ENCODE measurements at places on chromosomes 6 and 20.

GRCh38 chr6:95244751-95245150 is 332.6 kb upstream of the MANEA start:
- DNase-seq = no peak

DNA sequence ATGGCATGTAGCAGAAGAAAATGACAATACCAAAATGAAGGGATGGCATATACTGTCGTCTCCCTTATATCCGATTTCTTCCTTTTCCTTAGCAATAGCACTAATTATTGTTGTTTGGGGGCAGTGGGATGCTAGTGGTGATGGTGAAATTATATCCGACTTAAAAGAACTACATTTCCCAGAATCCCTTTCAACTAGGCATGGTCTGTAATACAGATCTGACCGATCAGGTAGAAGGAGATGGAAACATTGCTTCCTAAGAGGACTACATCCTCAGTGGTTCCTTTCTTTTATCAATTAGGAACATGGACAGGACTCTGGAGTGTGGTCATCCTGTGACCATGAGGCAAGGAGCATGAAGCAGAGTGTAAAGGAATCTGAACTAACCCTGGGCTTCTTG is 532.6 kb downstream of the CBLN4 start:
- DNase-seq = no peak

- no peak for DNase-seq
These were observed 59.3 kb upstream of the AKAP12 start for GRCh38 chr6:151180330-151181048.

DNA sequence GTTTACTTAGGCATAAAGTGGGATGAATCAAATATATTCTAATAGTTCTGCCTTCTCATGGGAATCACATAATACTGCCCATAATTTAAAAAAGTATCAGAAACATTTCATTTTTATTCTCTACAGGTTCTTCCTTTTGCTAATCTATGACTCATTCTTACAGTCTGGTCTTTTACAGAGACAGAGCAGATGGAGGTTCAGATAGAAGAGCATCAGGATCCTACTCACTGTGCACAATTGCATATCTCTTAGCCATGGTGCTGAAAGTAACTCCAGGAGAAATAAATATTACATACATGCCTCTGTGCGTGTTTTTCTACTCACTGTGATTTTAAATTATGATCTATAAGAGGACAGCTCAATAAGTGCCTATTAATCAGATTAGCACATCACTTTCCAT is 16.3 kb upstream of the OR2B6 start:
- no peak for DNase-seq

DNA sequence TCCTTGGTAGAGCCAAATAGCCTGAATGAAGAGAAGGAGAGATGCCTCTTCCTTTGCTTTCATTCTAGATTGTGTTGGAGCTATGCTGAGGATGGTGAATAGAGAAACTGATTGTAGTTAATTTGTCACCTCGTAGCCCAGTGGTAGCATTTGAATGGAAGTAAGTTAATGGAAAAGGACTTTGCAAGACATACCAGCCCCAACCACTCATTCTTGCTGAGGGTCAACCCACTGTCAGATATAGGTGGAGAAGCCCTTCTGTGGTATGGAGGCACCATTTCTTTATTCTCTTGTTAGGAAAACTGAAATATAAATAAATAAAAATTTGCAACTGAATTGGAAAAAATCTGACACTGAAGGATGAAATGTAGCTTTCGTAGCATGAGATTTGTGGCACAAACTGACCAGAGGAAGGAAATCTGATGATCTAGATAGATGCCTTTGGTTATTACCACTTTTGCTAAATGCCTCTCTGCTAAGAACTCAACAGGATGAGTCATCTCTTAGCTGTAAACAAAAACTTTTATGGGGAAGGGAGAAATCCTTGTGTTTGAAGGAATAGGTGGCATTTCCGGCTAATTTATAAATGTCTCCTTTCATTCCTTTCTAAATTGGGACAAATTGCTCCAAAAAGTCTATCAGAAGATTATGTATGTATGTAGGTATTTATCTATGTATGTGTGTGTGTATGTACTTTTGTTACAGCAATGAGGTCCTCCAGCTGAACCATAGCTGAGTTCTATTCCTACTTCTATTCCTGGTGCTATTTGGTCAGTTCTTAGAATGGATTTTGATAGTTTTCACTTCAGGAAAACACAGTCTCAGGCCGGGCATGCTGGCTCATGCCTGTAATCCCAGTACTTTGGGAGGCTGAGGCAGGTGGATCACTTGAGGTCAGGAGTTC is 76.5 kb upstream of the SUPT3H start:
- DNase-seq = peak; percentile 49
